Astrocyte (in vitro differentiated cells and primary cell): ENCODE measurements at places on chromosomes 13 and 19. TPM values are rescaled to one million over a fixed set of nuclear protein-coding genes. Genes with fewer than 3 reads are reported as not detected.

GRK1 gene
- total RNA-seq, result not detected in 2 replicates

DNA sequence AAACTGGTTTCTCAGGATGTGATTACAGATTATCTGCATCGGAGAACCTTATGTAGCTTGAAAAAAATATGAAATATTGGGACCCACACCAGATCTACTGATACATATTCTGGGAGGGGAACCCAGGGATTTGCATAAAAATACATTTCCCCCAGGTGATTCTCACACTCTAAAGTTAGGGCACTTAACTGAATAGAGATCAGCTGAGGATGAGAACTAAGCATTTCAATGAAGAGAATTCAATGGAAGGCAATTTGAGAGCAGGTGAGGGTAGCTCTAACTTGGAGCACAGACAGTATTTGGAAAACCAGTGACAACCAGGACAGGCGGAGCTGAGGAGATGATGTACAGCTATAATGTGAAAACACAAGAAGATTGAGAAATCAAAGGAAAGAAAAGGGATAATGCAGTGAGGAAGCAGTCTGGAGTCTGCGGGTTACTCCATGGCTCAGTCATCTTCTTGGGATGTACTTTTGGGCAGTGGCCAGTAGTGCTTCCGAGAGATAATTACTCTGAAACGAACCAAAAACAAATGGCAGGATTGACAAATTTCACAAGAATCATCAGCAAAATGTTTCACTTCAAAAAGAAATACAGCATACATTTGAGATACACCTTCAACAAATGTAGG, 6.1 kb upstream of the OXGR1 start:
- H3K27ac ChIP-seq, result no peak overlapping the region
- H3K4me1 ChIP-seq, result peaks cover 20% of the 10 kb centered on the region
- peaks cover 3% of the 10 kb centered on the region for H3K27me3 ChIP-seq
- no peak overlapping the region for H3K4me3 ChIP-seq
- no peaks in the 10 kb centered on the region for H3K36me3 ChIP-seq

TBC1D17 gene
- 29.1 and 32.2 TPM in 2 replicates for total RNA-seq

- H3K4me1 ChIP-seq, result no peaks in the 10 kb centered on the region
- H3K36me3 ChIP-seq, result no peaks in the 10 kb centered on the region
- no peaks in the 10 kb centered on the region for H3K27me3 ChIP-seq
- H3K4me3 ChIP-seq, result no peak overlapping the region
Observed at GRCh38 chr13:95136638-95137037, 164.6 kb downstream of the ABCC4 start.

GRCh38 chr13:30119476-30119875, 187.9 kb downstream of the KATNAL1 start:
- no peaks in the 10 kb centered on the region for H3K27me3 ChIP-seq
- H3K4me3 ChIP-seq, result no peak overlapping the region
- peak; percentile 82 for DNase-seq
- H3K27ac ChIP-seq, result no peak overlapping the region
- peaks cover 9% of the 10 kb centered on the region for H3K4me1 ChIP-seq
- no peaks in the 10 kb centered on the region for H3K36me3 ChIP-seq

SYT5 gene
- total RNA-seq, result 1.1 and 1.9 TPM in 2 replicates

GRCh38 chr13:40389081-40389641, 277.3 kb downstream of the FOXO1 start:
- no peaks in the 10 kb centered on the region for H3K36me3 ChIP-seq
- H3K4me1 ChIP-seq, result peaks cover 8% of the 10 kb centered on the region
- no peaks in the 10 kb centered on the region for H3K27me3 ChIP-seq
- H3K4me3 ChIP-seq, result no peak overlapping the region

GSX1 gene
- not detected in 2 replicates for total RNA-seq

DNA sequence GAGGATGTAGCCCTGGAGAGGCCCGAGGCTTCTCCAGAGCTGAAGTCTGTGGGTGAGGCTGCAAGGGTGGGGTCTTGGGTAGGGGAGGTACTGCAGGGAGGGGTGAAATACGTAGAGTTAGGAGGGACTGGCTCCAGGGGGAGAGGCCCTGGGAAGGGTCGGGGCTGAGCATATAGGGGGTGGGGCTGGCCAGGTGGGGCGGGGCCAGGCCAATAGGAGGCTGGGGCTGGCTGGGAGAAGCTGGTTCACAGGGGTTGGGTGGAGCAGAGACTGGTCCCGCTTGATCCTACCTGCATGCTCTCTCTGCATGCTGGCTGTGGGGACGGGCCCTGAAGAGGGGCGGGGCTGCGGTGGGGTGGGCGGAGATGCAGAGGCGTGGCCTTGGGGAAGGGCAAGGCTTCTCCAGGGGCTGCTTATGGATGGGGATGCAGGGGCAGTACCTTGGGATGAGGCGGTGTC, 51.9 kb downstream of the CELF5 start:
- H3K27me3 ChIP-seq, result peaks cover 25% of the 10 kb centered on the region
- no peak for DNase-seq
- no peaks in the 10 kb centered on the region for H3K36me3 ChIP-seq
- H3K4me1 ChIP-seq, result peaks cover 3% of the 10 kb centered on the region

GRCh38 chr19:57947088-57947418, 453 bp downstream of the ZNF256 start:
- H3K4me3 ChIP-seq, result peak overlapping the region; percentile 80
- peak overlapping the region; percentile 48 for H3K27ac ChIP-seq
- no peaks in the 10 kb centered on the region for H3K27me3 ChIP-seq
- H3K36me3 ChIP-seq, result peaks cover 10% of the 10 kb centered on the region

KLK4 gene
- total RNA-seq, result not detected in 2 replicates

DNA sequence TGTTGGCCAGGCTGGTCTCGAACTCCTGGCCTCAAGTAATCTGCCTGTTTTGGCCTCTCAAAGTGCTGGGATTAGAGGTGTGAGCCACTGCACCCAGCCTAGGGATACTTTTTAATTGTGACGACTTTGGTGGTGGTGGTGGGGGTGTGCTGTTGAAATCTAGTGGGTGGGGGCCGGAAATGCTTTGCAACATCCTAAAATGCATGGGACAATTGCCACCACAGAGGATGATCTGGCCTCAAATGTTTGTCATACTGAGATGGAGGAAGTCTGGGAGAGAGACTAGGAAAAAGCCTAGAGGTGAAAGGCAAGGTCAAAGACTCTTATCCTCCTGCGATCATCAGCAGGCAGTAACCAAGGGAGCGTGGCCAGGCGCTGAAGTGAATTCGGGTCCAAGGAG, 1.4 kb downstream of the NWD1 start:
- H3K27me3 ChIP-seq, result no peaks in the 10 kb centered on the region
- H3K4me3 ChIP-seq, result no peak overlapping the region
- no peak overlapping the region for H3K27ac ChIP-seq
- no peaks in the 10 kb centered on the region for H3K36me3 ChIP-seq

PTGER1 gene
- total RNA-seq, result 0.41 and 0.91 TPM in 2 replicates

DNA sequence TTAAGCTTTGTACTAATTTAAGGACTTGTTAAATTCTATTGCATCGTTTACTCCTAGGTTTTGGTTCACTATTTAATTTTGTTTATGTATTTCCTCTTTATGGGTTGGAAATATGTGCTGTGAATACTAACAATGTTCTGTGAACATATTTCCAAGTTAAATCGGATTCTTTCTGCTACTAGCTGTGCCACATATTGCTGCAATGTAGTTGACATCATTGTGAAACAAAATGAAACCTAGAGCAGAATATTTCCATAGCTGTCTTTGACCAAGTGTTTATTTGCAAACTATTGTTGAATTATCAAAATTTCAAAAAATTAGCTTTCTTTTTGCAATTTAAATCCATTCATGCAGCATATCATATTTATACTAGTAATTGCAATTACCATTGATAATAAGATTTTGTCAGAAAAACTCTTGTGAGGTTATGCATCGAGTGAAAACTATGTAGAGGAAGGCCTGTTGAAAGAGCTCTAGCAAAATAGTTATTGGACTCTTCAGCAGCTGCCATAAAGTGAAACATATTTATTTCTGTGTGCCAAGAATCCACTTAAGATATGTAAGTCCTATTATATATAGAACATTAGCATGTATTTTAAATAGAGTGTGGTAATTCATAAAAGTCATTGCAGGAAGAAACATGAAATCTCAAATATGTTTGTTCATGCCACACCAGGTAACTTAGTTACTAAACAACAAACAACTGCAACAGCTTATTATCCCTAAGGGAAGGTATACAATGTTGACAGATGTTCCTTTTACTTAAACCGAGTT, 575.1 kb downstream of the SLITRK6 start:
- no peaks in the 10 kb centered on the region for H3K27me3 ChIP-seq
- no peaks in the 10 kb centered on the region for H3K36me3 ChIP-seq
- H3K27ac ChIP-seq, result no peak overlapping the region
- no peaks in the 10 kb centered on the region for H3K4me1 ChIP-seq
- DNase-seq, result peak; percentile 2

NTF4 gene
- total RNA-seq, result 7.2 and 7.3 TPM in 2 replicates

- no peak overlapping the region for H3K4me3 ChIP-seq
- no peaks in the 10 kb centered on the region for H3K36me3 ChIP-seq
Observed at GRCh38 chr13:50587115-50587514, 256.4 kb downstream of the DLEU7 start.

- no peak overlapping the region for H3K4me3 ChIP-seq
- no peak overlapping the region for H3K27ac ChIP-seq
- H3K27me3 ChIP-seq, result no peaks in the 10 kb centered on the region
- no peak for DNase-seq
- no peaks in the 10 kb centered on the region for H3K36me3 ChIP-seq
- no peaks in the 10 kb centered on the region for H3K4me1 ChIP-seq
Observed at GRCh38 chr13:73075954-73076353, 17.1 kb downstream of the KLF5 start.

GRCh38 chr13:50159607-50160006, 144.4 kb downstream of the KCNRG start:
- no peaks in the 10 kb centered on the region for H3K27me3 ChIP-seq
- no peaks in the 10 kb centered on the region for H3K36me3 ChIP-seq
- DNase-seq, result no peak
- peaks cover 4% of the 10 kb centered on the region for H3K4me1 ChIP-seq
- H3K4me3 ChIP-seq, result no peak overlapping the region

GRCh38 chr13:110070511-110071120, 236.3 kb downstream of the COL4A1 start:
- no peak overlapping the region for H3K4me3 ChIP-seq
- H3K27ac ChIP-seq, result no peak overlapping the region
- no peaks in the 10 kb centered on the region for H3K36me3 ChIP-seq
- no peaks in the 10 kb centered on the region for H3K27me3 ChIP-seq

DNA sequence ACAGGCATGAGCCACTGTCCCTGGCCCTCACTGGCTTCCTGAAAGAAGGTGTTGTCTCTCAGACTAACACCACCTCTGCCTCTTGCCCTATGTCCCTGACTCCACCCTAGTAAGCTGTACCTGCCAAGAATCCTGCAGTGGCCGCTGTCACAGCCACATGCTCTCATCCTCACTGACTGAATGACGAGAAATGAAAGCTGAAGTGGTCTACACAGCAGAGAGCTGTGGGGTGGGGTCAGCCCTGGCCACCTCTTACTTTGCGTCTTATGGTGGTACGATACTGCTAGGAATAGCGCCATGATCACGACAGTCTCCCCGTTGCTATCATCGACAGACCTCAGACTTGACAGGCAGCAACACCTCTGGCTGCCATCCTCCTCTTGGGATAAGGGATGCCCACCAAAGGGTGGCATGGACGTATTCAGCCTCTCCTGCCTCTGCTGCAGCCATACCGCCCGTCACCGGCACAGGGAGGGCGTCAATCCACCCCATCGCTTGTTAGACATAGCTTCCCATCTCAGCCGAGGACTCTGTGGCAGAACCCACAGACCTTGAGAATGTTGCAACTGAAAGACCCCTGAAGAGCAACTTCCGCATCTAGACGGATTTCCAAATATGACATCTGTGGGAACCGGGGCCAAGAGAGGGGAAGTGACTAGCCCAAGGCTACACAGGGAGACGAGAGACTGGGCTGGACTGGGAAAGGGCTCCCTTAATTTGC, 809 bp downstream of the MYO1F start:
- DNase-seq, result no peak
- H3K36me3 ChIP-seq, result no peaks in the 10 kb centered on the region
- no peak overlapping the region for H3K4me3 ChIP-seq
- H3K27ac ChIP-seq, result no peak overlapping the region
- no peaks in the 10 kb centered on the region for H3K4me1 ChIP-seq
- no peaks in the 10 kb centered on the region for H3K27me3 ChIP-seq

DNA sequence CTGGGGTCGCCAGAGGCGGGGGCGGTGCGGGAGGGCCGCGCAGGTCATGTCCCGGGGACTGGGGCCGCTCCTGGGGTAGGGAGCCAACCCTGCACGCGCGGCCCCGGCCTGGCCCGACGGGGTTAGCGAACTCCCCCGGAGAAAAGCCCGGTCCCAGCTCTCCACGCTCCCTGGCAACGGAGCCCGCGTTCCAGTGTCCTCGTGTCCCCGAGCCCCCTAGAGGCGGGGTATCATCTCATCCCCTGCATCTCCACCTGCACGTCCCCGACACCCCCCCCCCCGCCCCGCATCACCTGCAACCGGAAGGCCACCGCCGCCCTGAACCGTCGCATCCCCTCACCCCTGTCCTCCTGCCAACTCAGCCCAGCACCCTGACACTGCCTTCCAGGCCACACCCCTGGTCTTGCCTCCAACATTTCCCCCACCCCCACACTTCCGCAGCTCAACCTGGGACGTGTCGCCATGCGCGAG, 2.7 kb downstream of the WDR88 start:
- no peak overlapping the region for H3K27ac ChIP-seq
- no peak for DNase-seq
- peaks cover 2% of the 10 kb centered on the region for H3K36me3 ChIP-seq
- no peaks in the 10 kb centered on the region for H3K27me3 ChIP-seq
- H3K4me1 ChIP-seq, result no peaks in the 10 kb centered on the region

DNA sequence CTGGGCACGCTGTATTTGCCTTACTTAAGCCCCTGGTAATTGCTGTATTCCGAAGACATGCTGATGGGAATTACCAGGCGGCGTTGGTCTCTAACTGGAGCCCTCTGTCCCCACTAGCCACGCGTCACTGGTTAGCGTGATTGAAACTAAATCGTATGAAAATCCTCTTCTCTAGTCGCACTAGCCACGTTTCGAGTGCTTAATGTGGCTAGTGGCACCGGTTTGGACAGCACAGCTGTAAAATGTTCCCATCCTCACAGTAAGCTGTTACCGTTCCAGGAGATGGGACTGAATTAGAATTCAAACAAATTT, 676 bp downstream of the BRCA2 start:
- H3K4me1 ChIP-seq, result peaks cover 4% of the 10 kb centered on the region
- no peaks in the 10 kb centered on the region for H3K27me3 ChIP-seq
- no peak for DNase-seq
- H3K4me3 ChIP-seq, result peak overlapping the region; percentile 94
- H3K36me3 ChIP-seq, result no peaks in the 10 kb centered on the region

DNA sequence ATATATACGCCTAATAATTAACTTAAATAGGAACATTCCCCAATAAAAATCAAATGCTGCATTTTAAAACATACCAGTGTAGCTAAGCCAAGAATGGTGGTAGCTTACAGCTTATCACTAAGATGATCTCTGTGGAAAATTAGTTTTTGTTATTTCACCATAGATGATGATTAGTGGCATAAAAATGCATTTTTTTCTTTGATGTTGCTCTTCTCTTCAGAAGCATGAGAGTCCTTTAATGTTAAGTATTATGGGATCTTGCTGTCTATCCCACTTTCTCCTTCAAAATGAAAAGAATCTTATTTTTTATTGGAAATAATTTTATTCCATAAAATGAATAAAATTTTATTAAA, 731.0 kb downstream of the SLITRK1 start:
- no peak overlapping the region for H3K27ac ChIP-seq
- DNase-seq, result peak; percentile 2
- H3K4me3 ChIP-seq, result no peak overlapping the region
- no peaks in the 10 kb centered on the region for H3K4me1 ChIP-seq
- no peaks in the 10 kb centered on the region for H3K36me3 ChIP-seq

CEACAM8 gene
- not detected in 2 replicates for total RNA-seq

GRCh38 chr13:112960706-112961105, 8.3 kb upstream of the MCF2L start:
- H3K4me3 ChIP-seq, result no peak overlapping the region
- no peaks in the 10 kb centered on the region for H3K36me3 ChIP-seq
- no peaks in the 10 kb centered on the region for H3K4me1 ChIP-seq
- H3K27ac ChIP-seq, result no peak overlapping the region

ACP4 gene
- total RNA-seq, result not detected in 2 replicates

SMIM44 gene
- not detected in 2 replicates for total RNA-seq
